Stimulated activated CD8-positive, alpha-beta memory T cell treated with anti-CD3 and anti-CD28 coated beads, Interleukin-4, amount 100 ng/mL, for 4 hours (primary cell): ENCODE measurements at places on chromosomes 1 and 21.

DNA sequence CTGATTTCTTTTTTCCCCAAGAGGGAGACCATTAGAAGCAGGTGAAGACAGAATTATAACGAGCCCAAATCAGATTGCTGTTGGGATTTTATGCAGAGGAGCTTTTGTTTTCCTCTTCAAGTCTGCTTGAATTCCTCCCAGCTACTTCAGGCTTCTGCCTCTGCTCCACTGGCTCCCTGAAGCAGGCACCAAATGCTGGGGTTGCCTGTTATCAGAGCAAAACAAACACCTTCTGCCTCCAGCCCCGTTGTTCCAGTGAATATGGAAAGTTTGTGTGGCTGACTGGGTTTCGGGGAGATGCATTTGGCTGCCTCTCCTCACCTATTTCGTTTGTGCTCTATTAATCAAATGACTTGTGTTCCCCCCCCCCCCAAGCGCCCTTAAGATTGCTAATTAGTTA, 209.2 kb downstream of the URB2 start:
- DNase-seq, result no peak

- no peak for DNase-seq
Measured at GRCh38 chr1:234212764-234213657, 160.2 kb upstream of the COA6 start.

DNA sequence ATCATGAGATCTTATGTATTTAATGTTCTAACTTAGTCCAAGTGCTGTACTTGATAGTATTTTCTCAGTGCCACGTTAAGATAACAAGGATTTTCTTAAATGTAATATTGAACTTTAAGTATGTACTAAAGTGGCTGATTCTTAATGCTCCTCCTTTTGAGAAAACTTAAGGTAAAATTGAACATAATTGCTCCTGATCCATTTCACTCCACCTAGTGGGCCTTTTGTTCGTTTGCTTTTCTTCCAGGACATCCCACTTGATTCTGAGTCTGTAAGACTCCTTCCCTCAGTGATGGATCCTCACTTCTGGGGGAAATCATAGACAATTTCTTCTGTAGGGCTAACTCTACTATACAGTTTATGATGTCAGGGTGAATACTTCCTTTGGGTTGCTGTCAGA, 173.1 kb downstream of the LMO4 start:
- DNase-seq, result no peak

DNA sequence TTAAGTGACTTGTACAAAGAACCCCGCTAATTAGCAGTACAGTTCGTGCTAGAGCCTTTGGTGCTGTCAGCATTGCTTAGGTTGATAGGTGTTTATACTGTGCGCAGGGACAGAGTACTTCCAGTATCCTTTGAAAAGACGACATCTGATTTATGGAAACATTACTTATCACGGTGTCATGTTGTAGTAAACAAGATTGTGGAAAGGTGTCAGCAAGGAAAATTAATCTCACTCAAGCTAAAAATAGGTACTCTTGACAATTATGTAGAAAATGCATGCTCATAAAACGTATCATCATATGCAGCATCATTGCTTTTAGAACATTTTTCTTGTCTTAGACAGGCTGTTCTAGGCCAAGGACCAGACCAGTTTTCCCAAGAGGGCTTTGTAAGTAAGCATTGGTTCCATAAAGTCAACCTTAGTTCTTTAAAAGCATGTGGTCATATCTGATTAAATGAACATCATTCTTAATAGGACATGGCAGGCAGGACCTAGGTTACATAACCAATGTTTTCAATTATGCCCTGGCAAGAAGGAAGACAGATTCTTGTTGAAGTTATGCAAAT, 33.0 kb downstream of the SH3BGR start:
- no peak for DNase-seq

- DNase-seq, result no peak
Measured at GRCh38 chr1:244896550-244896949, 32.2 kb upstream of the HNRNPU start.
